ENCODE measurements at places on chromosomes 13 and 19. TPM values are rescaled to one million over a fixed set of nuclear protein-coding genes. Genes with fewer than 3 reads are reported as not detected.
A peak's percentile ranks its signal among the peaks of the same experiment; 100 is the strongest.

- H3K4me1 ChIP-seq = peaks cover 66% of the 10 kb centered on the region
These were observed 128.8 kb downstream of the SIPA1L3 start for GRCh38 chr19:38035515-38036495.

- H3K4me3 ChIP-seq = no peak overlapping the region
- DNase-seq = no peak
- H3K27me3 ChIP-seq = no peaks in the 10 kb centered on the region
- H3K27ac ChIP-seq = no peak overlapping the region
These were observed 6.8 kb downstream of the CSNK1G2 start for GRCh38 chr19:1947651-1948209.

DNA sequence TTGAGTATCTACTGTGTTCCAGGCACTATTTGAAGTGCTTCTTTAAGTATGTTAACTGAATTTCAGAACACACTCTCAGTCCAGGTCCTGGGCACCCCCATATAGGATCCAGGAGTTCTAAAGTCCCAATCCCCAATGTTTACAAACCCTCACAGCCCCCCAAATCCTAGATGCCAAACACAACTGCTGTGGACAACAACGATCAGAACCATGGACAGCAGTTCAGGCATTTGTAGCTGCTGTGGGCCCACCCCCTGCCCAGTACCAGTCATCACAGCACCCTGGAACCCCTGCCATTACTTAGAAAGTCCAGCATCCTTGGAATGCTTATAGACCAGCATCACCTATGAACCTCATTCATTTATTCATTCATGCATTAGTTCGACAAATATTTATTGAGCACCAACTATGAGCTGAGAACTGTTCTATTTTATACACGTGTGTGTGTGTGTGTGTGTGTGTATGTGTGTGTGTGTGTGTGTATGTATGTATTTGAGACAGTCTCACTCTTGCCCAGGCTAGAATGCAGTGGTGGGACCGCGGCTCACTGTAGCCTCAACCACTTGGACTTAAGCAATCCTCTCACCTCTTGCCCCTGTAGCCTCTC, 19.3 kb upstream of the SDHAF1 start:
- H3K27me3 ChIP-seq = peaks cover 22% of the 10 kb centered on the region
- DNase-seq = no peak
- no peaks in the 10 kb centered on the region for H3K36me3 ChIP-seq

DNA sequence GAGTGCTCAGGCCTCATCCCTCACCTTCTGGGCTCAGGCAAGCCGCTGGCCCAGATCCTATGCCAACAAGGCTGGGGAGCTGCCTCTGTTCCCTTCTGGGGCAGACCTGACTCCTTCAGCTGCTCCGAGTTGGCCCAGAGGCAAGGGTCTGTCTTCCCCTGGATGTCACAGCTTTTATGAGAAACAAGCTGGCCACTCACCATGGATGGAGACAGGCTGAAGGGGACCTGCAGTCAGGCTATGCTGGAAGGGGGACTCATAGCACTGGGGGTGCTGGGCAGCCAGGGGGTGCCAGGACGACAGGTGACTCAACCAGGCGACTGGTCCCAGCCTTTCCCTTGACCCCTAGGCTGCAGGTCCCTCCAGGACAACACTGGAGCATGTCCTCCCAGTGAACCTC, 52.4 kb upstream of the C1QTNF9B start:
- no peak overlapping the region for H3K4me3 ChIP-seq
- peaks cover 1% of the 10 kb centered on the region for H3K27me3 ChIP-seq
- no peak overlapping the region for H3K27ac ChIP-seq
- no peak for DNase-seq
- no peaks in the 10 kb centered on the region for H3K36me3 ChIP-seq
- no peaks in the 10 kb centered on the region for H3K4me1 ChIP-seq

DNA sequence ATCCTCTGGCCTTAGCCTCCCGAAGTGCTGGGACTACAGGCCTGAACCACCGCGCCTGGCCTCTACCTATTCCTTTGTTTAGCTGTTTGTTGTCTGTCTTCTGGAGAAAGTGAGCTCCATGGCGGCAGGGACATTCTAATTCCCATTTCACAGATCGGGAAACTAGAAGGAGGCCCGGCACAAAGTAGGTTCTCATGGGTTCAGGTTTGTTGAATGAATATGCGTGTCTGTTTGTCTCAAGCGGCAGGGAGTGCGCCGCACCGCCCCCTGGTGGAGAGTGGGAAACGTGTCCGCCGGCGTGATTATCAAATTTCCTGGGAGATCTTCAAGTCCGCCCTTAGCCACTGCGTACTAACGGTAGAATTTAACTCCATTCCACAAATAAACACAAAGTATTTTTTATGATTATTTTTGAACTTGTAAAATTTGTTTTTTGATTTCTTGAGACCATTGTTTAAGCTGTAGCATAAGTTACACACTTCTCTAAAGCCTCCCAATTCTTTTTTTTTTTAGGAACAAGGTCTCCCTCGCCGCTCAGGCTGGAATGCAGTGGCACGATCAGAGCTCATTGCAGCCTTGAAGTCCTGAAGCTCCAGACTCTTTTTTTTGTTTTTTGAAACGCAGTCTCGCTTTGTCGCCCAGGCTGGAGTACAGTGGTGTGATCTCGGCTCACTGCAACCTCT, 8.9 kb upstream of the CCDC9 start:
- H3K27ac ChIP-seq = peak overlapping the region; percentile 83
- H3K4me3 ChIP-seq = peak overlapping the region; percentile 29

- H3K36me3 ChIP-seq = no peaks in the 10 kb centered on the region
- H3K4me3 ChIP-seq = no peak overlapping the region
- no peak overlapping the region for H3K27ac ChIP-seq
- peaks cover 20% of the 10 kb centered on the region for H3K4me1 ChIP-seq
- DNase-seq = no peak
These were observed 27.4 kb upstream of the SACS start for GRCh38 chr13:23460921-23461320.

GRCh38 chr19:43414554-43414953, at the start of gene TEX101:
Gene TEX101 (plus strand): TSS chr19:43414890. CDS start chr19:43415920, 1,030 bp downstream.
- H3K27me3 ChIP-seq = peaks cover 15% of the 10 kb centered on the region
- no peaks in the 10 kb centered on the region for H3K4me1 ChIP-seq
- no peak within 1 kb of the TSS for H3K4me3 ChIP-seq
- no peak within 1 kb of the TSS for H3K27ac ChIP-seq

DNA sequence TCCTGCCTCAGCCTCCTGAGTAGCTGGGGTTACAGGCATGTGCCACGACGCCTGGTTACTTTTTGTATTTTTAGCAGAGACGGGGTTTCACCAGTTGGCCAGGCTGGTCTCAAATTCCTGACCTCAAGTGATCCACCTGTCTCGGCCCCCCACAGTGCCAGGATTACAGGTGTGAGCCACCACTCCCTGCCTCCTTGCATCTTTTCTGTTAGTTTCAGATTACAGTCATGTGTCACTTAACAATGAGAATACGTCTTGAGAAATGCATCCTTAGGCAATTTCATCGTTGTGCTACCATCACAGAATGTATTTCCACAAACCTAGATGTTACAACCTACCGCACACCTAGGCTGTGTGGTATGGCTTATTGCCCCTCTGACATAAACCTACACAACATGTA, 180.4 kb downstream of the TM9SF2 start:
- no peak overlapping the region for H3K27ac ChIP-seq
- no peaks in the 10 kb centered on the region for H3K27me3 ChIP-seq
- no peaks in the 10 kb centered on the region for H3K36me3 ChIP-seq
- DNase-seq = no peak
- H3K4me1 ChIP-seq = peaks cover 26% of the 10 kb centered on the region

- peaks cover 28% of the 10 kb centered on the region for H3K4me1 ChIP-seq
- peaks cover 1% of the 10 kb centered on the region for H3K27me3 ChIP-seq
- DNase-seq = no peak
- no peaks in the 10 kb centered on the region for H3K36me3 ChIP-seq
- H3K4me3 ChIP-seq = peak overlapping the region; percentile 86
These were observed 755 bp upstream of the RAB3A start for GRCh38 chr19:18204394-18205199.

GRCh38 chr19:49887665-49888509, 8.8 kb downstream of the IL4I1 start:
- peak; percentile 77 for DNase-seq
- no peak overlapping the region for H3K4me3 ChIP-seq

- H3K4me1 ChIP-seq = peaks cover 21% of the 10 kb centered on the region
- DNase-seq = no peak
- H3K27ac ChIP-seq = no peak overlapping the region
- peaks cover 22% of the 10 kb centered on the region for H3K36me3 ChIP-seq
- no peak overlapping the region for H3K4me3 ChIP-seq
These were observed 48.7 kb downstream of the ESD start for GRCh38 chr13:46748300-46748699.

DNA sequence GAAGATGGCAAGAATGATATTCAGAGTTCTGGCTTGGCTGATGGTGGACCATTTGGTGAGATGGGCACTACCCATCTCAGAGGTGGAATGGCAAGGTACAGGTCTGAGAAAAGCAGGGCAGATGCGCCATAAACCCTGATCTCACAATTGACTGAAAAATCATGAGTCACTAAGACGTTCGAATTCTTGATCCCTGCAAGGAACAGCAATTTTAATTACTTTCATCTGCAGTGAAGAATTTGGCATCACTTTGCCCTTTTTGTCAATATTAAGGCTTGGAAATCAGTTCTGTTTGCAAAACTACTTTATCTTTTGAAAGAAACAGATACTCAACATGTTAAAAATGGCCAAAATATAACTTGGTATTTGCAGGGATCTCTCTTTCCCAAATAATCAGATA, 38.1 kb downstream of the HTR2A start:
- H3K4me1 ChIP-seq = no peaks in the 10 kb centered on the region
- no peak for DNase-seq
- H3K27me3 ChIP-seq = peaks cover 1% of the 10 kb centered on the region
- H3K27ac ChIP-seq = no peak overlapping the region
- H3K4me3 ChIP-seq = no peak overlapping the region

DNA sequence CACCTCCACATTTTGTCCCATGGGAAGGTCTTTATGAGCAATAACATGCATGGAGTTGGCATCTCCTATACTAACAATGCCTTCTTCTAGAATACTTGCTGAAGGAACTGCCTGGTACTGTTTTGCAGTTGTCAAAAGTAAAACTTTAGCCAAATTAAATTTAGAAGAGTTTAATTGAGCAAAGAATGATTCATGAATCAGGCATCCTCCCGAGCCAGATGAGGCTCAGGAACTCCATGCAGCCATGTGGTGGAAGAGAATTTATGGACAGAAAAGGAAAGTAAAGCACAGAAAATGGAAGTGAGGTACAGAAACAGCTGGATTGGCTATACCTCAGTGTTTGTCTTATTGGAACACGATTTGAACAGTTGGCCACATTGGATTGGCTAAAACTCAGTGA, 1081.9 kb downstream of the SLITRK1 start:
- no peak for DNase-seq
- H3K4me1 ChIP-seq = no peaks in the 10 kb centered on the region
- no peak overlapping the region for H3K4me3 ChIP-seq
- H3K36me3 ChIP-seq = no peaks in the 10 kb centered on the region

DNA sequence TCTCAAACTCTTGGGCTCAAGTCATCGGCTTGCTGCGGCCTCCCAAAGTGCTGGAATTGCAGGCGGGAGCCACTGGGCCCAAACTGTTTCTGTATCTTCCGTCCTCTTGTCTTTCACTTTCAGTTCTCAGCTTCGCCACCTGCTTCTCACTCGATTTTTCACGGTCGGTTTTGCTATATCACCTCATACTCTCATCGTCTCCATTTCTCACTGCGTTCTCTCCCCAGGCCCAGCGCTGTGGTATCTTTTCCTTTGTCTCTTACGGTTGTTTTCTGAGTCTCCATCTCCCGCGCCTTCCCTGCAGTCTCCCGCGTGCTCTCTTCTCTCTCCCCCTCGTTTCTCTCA, 14.9 kb downstream of the SSC5D start:
- H3K4me3 ChIP-seq = peak overlapping the region; percentile 12
- H3K27ac ChIP-seq = no peak overlapping the region
- H3K27me3 ChIP-seq = no peaks in the 10 kb centered on the region
- H3K36me3 ChIP-seq = no peaks in the 10 kb centered on the region

GRCh38 chr13:52067237-52067636, 42.7 kb downstream of the UTP14C start:
- H3K27ac ChIP-seq = no peak overlapping the region
- peaks cover 11% of the 10 kb centered on the region for H3K36me3 ChIP-seq
- H3K27me3 ChIP-seq = no peaks in the 10 kb centered on the region
- peaks cover 8% of the 10 kb centered on the region for H3K4me1 ChIP-seq
- DNase-seq = no peak

DNA sequence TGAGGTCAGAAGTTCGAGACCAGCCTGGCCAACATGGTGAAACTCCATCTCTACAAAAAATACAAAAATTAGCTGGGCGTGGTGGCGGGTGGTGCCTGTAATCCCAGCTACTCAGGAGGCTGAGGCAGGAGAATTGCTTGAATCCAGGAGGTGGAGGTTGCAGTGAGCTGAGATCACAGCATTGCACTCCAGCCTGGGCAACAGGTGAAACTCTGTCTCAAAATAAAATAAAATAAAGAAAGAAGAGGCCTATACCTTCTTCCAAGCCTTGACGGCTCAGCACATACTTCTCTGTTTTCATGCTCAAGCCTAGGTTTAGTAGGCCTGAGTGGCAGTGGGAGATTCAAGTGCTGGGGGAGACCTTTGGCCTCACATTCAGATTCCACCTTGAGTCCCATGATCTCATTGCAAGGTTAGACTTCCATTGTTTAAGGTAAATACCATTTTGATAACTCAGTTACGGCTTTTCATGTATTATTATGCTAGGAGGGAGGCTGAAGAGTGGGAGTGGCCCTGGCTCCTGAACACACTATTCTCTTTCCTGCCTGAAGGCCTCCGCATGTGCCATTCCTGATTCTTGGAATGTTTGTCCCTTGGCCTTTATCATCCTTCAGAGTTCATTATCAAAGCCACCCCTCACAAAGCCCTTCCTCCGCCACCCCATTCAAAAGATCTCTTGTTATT, 1.6 kb upstream of the SPINT2 start:
- DNase-seq = no peak
- H3K27ac ChIP-seq = no peak overlapping the region
- H3K4me1 ChIP-seq = peaks cover 40% of the 10 kb centered on the region
- no peaks in the 10 kb centered on the region for H3K27me3 ChIP-seq

- H3K4me3 ChIP-seq = no peak overlapping the region
- peaks cover 6% of the 10 kb centered on the region for H3K36me3 ChIP-seq
- no peaks in the 10 kb centered on the region for H3K4me1 ChIP-seq
- no peak for DNase-seq
These were observed 15.1 kb upstream of the CEBPG start for GRCh38 chr19:33358408-33358807.

- peaks cover 19% of the 10 kb centered on the region for H3K4me1 ChIP-seq
- H3K36me3 ChIP-seq = no peaks in the 10 kb centered on the region
- no peak for DNase-seq
- no peaks in the 10 kb centered on the region for H3K27me3 ChIP-seq
These were observed 42.2 kb upstream of the HNRNPA1L2 start for GRCh38 chr13:52599848-52600603.

GRCh38 chr13:86052141-86052540, 252.9 kb upstream of the SLITRK6 start:
- no peak overlapping the region for H3K4me3 ChIP-seq
- H3K4me1 ChIP-seq = no peaks in the 10 kb centered on the region
- peaks cover 2% of the 10 kb centered on the region for H3K36me3 ChIP-seq
- no peak overlapping the region for H3K27ac ChIP-seq

GRCh38 chr13:47142105-47142504, 245.3 kb upstream of the HTR2A start:
- H3K27me3 ChIP-seq = peaks cover 9% of the 10 kb centered on the region
- H3K36me3 ChIP-seq = no peaks in the 10 kb centered on the region
- H3K27ac ChIP-seq = no peak overlapping the region

GRCh38 chr19:1882089-1882785, 3.1 kb downstream of the ABHD17A start:
- H3K27ac ChIP-seq = peak overlapping the region; percentile 54
- no peak for DNase-seq
- no peaks in the 10 kb centered on the region for H3K27me3 ChIP-seq
- peak overlapping the region; percentile 92 for H3K4me3 ChIP-seq

CATSPERD gene
- total RNA-seq = not detected

ADGRE1 gene
- total RNA-seq = not detected

MBD3L5 gene
- total RNA-seq = not detected

TUBA3C gene
- not detected for total RNA-seq

DAND5 gene
- total RNA-seq = 0.57 TPM

CLDN10 gene
- not detected for total RNA-seq

RBM26 gene
- 29.6 TPM for total RNA-seq

TDRD3 gene
- 18.5 TPM for total RNA-seq

IL11 gene
- total RNA-seq = 3.1 TPM
